AG10803 (cell line): ENCODE measurements at places on chromosomes 1 and 21.

GRCh38 chr1:64318428-64318827 is 115.0 kb downstream of the UBE2U start:
- DNase-seq, result peak; percentile 25

DNA sequence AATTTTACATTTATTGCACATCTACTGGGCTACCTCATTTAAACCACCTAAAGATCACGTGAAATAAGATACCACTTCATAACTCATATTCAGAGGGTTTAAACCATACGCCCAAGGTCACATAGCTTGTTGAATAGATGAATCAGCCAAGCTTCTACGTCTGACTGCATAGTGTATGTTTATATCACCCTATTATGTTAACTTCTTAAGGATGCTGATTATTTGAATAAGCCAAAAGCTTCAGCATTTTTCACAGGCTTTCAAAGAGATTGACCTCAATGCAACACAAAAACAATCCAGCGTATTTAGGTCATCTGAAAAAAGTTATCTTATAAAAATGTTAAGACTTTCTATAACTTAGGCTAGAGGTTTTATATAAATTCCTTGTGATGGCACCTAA is 373.8 kb downstream of the TGFB2 start:
- DNase-seq, result no peak

DNA sequence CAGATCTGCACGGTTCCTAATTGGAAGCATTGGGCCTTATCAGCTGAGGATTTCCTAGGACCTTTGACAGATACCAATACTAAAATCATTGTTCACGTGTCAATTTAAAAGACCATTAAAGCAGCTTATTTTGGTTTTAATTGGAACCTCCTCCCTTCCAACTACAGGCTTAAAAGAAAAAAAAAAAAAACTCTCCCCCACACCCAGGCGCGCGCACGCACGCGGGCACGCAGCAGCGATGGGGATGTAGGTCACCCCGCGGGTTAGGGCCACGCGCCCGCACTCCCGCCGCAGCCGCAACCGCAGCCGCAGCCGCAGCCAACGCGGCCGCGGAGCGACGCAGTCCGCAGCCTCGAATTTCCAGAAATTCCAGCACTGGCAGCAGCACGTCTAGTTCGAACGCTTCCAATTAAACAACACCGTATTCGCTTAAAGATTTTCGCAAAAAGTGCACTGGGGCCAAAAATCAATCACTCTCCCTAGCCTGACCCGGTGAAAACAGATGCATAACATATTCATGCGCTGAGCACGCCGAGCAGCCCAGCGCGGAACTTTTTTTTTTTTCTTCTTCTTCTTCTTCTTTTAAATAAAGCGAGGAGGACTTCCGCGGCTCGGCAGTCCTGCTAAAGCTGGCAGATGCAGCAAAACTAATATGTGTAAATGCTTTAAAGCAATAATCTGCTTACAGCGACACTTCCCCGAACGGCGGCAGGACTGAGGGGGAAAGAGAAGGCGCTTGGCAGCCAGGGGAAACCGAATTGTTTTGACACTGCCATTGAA is 13.3 kb upstream of the BARHL2 start:
- peak; percentile 12 for DNase-seq

GRCh38 chr1:185292237-185292636 is 24.8 kb downstream of the IVNS1ABP start:
- DNase-seq, result no peak

GRCh38 chr1:55695552-55695951 is 480.4 kb upstream of the USP24 start:
- no peak for DNase-seq

- DNase-seq, result peak; percentile 38
These were observed 26.2 kb upstream of the C1orf105 start for GRCh38 chr1:172394141-172394751.

DNA sequence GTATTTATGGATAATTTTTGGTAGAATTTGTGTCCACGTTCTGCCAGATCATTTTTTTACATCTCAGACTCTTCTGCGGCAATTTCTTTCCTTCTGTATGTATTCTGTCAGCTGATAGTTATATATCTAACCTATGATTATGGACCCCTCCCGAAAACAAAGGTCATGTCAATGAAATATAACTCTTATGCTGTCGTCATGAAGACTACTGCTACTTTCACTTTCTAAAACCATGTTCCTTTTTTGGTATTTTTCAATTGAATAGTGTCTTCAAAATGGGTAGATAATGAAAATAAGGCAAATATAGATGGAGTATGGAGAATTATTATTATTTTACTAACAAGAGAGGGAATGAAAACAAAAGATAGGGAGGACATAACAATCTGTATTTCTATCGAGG is 3.2 kb downstream of the ANGPTL1 start:
- DNase-seq, result peak; percentile 27

DNA sequence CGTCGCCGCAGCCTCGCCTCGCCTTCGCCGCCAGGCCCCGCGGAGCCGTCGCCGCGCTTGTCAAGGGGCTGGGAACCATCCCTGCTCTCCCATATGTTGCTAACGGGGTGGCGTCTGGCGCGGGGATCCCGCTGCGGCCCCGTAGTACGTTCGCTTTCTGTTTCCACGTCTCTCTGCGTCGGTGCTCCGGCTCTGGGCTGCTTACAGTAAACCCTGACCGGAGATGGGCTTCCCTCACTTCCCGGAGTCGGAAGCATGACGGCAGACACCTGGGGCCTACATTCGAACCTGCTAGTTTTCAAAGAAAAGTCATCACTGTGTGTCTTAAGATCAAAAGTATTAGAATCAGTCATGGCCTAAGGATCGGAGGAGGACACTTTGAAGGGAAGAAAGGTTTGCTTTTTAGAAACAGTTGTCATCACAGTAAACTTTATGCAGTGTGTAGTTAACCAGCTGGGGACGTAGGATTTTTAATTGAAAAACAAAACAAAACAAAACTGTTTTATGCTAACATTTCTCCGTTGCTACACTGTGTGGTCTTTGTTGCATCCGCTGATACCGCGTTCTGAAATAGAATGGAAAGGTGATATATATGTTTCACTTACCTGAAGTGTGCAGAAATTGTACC is 69.0 kb downstream of the SLC35A3 start:
- peak; percentile 61 for DNase-seq

GRCh38 chr21:28215214-28215954 is 777.3 kb downstream of the LTN1 start:
- peak; percentile 65 for DNase-seq

- DNase-seq, result peak; percentile 96
These were observed 26.8 kb downstream of the EGLN1 start for GRCh38 chr1:231395076-231395997.

GRCh38 chr1:231186356-231187115 is 24.7 kb downstream of the TRIM67 start:
- no peak for DNase-seq
